Activated T-helper 1 cell treated with Interleukin-2 at 50 U/mL for 16 hours (primary cell): ENCODE measurements at places on chromosomes 12 and 14.
A peak's percentile ranks its signal among the peaks of the same experiment; 100 is the strongest.

DNA sequence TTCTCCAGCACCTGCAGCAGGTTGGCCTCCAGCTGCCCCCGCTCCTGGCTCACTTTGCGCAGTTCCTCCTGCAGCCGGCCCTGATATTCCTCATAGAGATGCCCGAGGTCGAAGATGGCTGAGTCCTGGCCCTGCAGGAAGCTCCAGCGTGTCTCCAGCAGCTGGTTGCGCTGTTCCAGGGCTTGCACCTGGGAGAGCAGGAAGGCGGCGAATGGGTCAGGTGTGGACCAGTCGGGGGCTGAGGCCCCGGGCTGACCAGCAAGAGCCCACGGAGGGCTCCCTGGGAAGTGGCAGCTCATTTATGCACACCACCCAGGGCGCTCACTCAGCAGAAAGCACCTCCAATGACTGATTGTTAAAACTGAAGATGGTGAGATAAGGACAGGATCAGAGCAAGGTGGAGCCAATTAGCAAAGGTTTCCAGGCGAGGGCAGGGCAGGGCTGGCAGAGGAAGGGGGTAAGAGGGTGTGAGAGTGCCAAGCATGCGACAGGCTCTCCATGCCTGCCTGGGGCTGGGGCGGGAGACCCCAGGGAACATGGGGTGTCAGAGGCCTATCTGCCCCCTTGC lies 6.3 kb downstream of the KRT80 start:
- DNase-seq: no peak

GRCh38 chr14:77589099-77589498 lies 27.3 kb downstream of the SPTLC2 start:
- no peak for DNase-seq

DNA sequence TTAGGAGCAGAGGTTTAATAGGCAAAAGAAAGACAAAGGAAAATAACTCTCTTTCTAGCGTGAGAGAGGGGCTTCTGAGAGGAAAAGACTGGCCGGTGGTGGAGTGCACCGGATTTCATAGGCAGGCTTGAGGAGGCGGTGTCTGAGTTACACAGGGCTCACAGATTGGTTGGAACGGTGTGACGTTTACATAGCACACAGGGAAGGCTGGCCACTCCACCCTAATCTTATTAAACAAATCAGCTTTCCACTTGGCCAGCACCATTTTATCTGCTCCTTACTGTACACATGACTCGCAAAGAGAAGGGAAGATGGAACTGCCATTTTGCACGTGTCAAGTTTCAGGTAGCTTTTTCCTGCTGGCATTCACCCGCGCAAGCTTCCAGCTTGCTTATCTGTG lies 587.7 kb downstream of the RPL10L start:
- no peak for DNase-seq

DNA sequence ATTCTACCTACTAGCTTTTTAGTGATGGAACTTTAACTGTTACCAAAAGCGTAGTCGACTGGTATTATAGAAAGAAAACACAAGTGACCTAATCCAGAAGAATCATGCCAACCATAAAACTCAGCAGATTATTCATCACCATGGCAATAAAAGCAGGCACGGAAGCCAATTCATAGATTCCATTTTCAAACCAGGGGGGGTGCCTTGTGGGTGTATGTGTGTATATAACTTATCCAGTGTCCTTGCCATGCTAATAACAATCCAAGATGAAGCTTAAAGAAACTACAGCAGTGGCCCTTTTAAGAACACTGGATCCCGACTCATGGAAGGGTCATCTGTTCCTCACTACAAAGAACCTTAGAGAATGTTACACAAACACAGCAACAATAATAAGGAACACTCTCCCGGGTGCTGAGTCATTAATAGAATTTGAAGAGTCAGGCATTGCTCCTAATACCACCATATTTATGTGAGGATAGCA lies 61.0 kb downstream of the EPS8 start:
- DNase-seq: no peak

GRCh38 chr14:51677266-51677665 lies 25.6 kb downstream of the FRMD6 start:
- no peak for DNase-seq

DNA sequence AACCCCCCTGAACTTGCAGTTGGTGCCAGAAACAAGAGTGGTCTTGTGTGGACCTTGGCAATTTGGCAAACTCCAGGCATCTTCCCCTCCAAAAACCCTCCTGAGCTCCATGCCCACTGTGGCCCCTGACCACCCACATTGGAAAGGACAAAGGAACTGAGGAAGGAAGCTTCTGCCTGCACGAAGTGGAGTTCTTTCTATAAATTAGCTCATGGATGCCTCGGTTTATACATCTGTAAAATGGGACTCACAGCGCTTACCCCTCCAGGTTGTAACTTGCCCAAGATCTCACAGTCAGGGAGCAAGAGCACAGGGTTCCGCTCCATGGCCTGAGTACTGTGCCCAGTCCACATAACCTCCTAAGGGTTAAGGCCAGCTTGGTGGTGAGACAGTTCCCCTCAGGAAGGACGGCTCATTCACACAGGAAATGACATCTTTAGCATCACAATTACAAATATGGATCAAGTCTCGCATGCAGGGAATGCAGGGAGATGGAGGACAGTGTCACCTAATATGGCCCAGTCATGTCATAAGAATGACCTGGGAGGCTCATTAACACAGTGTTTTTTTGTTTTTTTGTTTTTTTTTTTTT lies 66.6 kb downstream of the CLMN start:
- DNase-seq: no peak

GRCh38 chr12:122049827-122050226 lies 28.1 kb downstream of the BCL7A start:
- DNase-seq: no peak

DNA sequence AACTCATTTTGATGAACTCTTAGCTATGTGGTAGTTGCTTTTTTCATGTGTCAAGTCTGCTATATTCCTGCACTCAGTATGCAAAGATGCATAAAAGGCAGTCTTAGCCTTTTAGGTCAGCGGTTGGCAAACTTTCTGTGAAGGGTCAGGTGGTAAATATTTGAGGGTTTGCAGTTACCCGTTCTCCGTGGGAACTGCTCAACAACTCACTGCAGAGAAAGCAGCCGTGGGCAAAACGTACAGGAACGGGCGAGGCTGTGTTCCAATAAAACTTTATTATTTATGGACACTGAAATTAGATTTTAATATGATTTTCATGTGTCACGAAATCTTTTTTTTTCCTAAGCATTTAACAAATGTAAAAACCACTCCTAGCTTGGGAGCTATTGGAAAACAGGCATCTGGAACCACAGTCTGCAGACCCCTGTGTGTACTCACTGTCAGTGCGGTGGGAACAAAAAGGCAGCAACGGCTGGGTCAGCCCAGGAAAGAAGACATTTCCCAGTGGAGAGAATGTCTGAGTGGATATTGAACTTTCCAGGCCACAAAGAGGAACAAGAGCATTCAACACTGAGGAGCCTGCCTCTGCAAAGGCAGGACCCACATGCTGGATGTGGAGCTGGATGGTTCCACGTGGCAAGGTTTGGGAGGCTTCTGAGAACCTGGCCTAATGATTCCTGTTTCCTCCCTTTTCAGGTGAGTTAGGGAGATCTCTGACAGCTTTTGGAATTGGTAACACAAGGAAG lies 3.5 kb upstream of the ACACB start:
- DNase-seq: no peak

DNA sequence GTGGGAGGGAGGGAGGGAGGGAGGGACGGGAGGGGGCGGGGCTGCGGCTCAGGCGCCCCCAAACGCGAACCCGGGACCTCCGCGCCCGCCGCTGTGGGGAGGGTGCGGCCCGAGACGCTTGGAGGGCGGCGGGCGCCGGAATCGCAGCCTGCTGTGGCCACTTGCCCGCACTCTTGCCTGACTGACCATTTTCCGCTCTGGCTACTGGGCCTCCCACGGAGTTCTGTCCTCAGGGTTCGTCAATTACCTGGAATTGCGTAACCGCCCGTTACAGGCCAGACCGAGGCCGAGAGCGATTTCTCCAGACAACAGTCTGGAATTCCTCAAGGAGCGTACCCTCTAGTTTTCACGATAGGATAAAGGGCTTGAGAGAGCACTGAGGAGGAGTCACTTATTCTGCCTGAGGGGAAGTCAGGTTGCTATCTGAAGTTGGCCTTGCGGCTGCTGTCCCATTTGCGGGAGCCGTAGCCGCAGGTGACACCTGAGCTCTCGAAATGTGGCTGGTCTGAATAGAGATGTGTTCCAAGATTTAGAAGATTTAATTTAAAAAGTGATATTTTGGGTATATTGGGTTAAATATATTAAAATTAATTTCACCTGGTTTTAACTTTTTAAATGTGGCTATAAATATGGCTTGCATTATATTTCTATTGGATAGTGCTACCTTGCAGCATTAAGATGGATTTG lies 446 bp upstream of the ZNF641 start:
- DNase-seq: no peak

GRCh38 chr14:102784892-102785594 lies 7.8 kb downstream of the TRAF3 start:
- DNase-seq: no peak

DNA sequence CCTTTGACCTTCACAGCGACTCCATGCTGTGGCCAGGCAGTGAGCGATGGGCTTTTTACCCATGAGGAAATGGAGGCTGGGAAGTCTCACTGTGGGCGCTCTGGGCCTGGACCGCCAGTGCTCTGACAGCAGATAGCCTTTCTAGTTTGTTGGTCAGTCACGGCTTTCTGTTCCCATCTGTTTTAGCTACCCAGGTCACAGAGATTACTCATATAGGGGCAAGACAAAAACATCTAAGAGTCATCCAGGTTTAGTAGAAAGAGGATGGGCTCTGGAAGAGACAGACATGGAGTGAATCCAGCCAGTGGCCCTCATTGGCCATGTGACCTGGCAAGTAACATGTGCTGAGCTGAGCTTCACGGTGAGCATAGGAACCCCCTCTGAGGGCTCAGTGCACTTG lies 68.6 kb downstream of the MARK3 start:
- DNase-seq: no peak

- DNase-seq: no peak
Measured at GRCh38 chr12:96571101-96571862, 81.9 kb downstream of the CFAP54 start.

DNA sequence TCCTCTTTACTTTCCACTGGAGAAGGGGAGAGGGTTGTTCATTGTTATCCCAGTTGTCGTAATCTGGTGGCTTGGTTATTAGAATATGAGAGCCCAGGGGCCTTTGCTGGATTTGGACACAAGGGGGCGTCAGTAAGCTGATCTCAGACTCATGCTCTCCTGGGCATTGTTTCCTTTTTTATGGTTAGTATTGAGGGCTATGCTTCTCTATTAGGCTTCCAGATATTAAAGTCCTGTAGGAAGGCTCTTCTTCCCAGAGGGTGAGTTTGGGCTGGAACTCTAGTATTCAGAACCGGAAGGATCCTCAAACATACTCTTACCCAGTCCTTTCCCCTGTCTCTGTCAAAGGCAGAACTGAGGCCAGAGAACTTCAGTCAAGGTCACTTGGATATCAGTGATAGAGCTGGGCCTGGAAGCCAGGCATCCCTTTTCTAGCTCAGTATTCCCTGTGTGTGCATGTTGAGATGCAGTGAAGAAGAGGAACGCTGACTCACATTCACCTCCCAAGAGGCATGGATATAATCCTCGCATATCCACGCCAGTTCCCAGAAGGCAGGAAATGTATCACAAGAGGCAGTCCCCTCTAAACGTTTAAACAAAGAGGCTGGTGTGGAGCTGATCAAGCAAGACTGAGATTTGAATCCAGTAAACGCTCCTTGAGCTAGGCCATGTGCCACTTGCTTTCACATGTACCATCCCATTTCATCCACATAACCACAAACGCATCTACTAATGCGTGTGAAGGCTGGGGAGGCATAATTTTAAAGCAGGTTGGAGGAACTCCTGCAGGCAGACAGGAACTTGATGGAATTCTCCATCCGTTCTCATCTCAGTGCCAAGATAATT lies 41.6 kb downstream of the UBE3B start:
- DNase-seq: peak; percentile 5

GRCh38 chr14:96584199-96584906 lies 82.2 kb downstream of the PAPOLA start:
- DNase-seq: no peak

GRCh38 chr14:34275078-34275477 lies 187.0 kb downstream of the SPTSSA start:
- no peak for DNase-seq

- DNase-seq: no peak
Measured at GRCh38 chr12:128791395-128792322, 32.1 kb downstream of the SLC15A4 start.

GRCh38 chr12:113461666-113462065 lies 10.0 kb downstream of the LHX5 start:
- no peak for DNase-seq

DNA sequence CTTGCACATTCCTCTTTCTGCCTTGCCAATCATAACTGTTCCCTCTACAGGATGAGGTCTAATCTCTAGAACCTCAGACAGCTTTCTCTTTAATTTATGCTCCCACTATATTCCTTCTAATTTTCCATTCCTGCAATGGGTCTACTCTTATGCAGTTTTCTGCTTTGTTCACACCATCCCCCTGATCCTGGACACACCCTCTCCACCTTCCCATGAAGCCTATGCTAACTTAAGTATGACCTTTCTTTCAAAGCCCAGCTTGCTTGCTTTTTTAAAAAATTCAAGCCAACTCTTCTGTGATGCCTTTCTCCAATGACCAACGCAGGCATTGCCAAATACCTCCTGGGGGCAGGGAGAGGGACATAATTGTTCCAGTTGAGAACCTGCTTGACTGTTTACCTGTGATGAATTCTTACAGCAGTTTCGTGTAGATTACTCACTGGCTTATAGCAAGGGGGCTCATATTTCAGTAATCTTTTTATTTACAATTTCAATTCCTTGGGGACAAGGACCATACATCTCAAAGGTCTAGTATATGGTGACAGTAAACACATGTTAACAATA lies 7.8 kb downstream of the SLC38A1 start:
- DNase-seq: no peak

DNA sequence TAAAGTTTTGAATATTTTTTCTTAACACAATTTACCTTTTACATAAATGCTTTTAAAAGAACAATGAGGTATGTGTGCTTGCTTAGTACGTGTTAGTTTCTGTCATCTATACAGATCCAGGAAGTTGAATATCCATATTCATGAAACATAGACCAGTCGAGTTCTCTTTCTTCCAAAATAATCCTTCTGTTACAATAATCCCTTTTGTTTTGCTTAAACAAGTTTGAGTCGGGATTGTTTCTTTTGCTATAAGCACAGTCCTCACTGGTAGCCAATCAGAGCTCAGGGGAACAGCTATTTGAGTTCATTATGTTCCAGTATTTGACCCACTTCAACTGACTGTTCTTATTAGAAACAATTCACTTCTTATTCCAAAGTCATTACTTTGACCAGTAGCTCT lies 214.7 kb upstream of the FLRT2 start:
- no peak for DNase-seq

DNA sequence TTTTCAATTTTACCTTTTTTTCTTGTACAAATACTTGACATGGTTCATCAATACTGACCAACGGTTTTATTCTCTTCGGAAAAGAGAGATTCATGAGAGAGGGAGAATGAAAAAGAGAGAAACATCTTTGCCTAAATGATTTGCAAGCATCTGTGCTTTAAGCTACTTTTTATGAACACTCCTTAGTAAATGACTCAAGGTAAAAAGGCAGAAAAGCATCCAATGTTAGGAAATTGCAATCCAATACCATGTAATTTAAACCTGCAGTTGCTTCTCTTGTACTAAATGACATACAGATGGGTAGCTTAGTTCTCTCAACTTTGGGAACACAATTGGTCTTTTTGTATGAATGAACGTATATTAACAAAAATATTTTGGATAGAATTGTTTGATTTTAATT lies 46.1 kb downstream of the MSRB3 start:
- DNase-seq: no peak

- DNase-seq: no peak
Measured at GRCh38 chr14:33369972-33370371, 431.3 kb downstream of the NPAS3 start.

- DNase-seq: no peak
Measured at GRCh38 chr12:84637926-84638325, 274.7 kb downstream of the SLC6A15 start.

GRCh38 chr14:78254911-78255461 lies 84.8 kb downstream of the NRXN3 start:
- no peak for DNase-seq
